ENCODE measurements at places on chromosomes 1 and 21.

- no peak for DNase-seq
Measured at GRCh38 chr1:150477733-150478132, 9.5 kb upstream of the TARS2 start.

- no peak for DNase-seq
Measured at GRCh38 chr1:76006234-76006633, 68.3 kb upstream of the ST6GALNAC3 start.

GRCh38 chr1:54302951-54303843, 103.0 kb downstream of the SSBP3 start:
- no peak for DNase-seq

DNA sequence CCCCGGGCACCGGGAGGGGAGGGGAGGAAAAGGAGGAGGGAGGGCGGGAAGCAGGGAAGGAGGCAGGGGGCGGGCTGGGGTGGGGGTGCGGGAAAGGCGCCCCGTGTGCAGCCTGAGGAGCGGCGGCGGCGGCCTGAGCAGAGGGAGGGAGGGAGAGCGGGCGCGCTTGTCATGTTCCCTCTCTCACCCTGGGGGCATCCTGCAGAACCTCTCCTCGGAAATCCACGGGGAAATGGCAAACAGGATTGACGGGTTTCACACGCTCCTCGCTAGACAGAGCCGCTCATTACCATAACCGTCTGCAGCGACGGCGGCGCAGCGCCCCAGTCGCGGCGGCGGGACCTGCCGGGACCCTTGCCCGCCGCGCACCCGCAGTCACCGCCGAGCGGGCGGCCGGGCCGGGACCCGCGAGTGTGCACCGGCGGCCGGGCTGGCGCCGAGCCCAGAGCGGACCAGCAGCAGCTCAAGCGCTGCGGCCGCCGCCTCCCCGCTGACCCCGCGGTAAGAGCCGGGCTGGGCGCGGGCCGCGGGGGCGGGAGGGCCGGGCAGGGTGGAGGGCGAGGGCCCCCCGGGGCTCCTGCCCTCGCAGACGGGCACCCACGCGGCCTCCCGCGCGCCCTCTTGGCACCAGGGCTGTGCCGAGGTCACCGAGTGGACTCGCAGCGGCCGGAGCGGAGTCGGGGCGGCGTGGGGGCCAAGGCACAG, at the start of gene SERTAD4:
Gene SERTAD4 (plus strand): TSS at position 286 of the 705 bp plus-strand sequence. CDS start 5,165 bp downstream, outside the sequence.
- DNase-seq: no peak
